ENCODE measurements at places on chromosomes 7 and 10. TPM values are rescaled to one million over a fixed set of nuclear protein-coding genes. Genes with fewer than 3 reads are reported as not detected.

Gene AKR1C8
- total RNA-seq: not detected

GRCh38 chr10:132098539-132099388, 33.0 kb downstream of the JAKMIP3 start:
- no peak for DNase-seq
- no peaks in the 10 kb centered on the region for H3K4me1 ChIP-seq
- H3K36me3 ChIP-seq: no peaks in the 10 kb centered on the region
- no peak overlapping the region for H3K4me3 ChIP-seq
- no peaks in the 10 kb centered on the region for H3K27me3 ChIP-seq

Gene NYAP1
- 36.6 TPM for total RNA-seq

Gene GATA3
- 0.69 TPM for total RNA-seq

Gene NPY
- total RNA-seq: not detected

Measured in glutamatergic neuron (in vitro differentiated cells).